ENCODE measurements at places on chromosomes 7 and 10.

DNA sequence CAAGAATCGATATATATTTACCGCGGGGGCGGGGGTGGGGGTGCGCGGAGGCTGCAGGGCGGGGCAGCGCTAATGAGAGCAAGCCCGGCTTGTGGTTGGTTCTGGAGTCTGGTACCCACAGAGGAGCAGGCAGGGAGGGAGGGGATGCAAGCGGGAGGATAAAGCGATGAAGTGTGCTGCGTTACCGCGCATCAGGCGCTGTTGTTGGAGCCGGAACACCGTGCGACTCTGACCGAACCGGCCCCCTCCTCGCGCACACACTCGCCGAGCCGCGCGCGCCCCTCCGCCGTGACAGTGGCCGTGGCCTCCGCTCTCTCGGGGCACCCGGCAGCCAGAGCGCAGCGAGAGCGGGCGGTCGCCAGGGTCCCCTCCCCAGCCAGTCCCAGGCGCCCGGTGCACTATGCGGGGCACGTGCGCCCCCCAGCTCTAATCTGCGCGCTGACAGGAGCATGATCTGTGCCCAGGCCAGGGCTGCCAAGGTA is at the start of gene HECW1:
HECW1 (plus strand) TSS at position 189 of the 482 bp plus-strand sequence. CDS start 131,259 bp downstream, outside the sequence.
- no peak for DNase-seq

GRCh38 chr7:100613412-100614175 is 1.3 kb downstream of the MOSPD3 start:
- no peak for DNase-seq

- DNase-seq: no peak
These were observed 80.9 kb downstream of the SORBS1 start for GRCh38 chr10:95480102-95480900.

DNA sequence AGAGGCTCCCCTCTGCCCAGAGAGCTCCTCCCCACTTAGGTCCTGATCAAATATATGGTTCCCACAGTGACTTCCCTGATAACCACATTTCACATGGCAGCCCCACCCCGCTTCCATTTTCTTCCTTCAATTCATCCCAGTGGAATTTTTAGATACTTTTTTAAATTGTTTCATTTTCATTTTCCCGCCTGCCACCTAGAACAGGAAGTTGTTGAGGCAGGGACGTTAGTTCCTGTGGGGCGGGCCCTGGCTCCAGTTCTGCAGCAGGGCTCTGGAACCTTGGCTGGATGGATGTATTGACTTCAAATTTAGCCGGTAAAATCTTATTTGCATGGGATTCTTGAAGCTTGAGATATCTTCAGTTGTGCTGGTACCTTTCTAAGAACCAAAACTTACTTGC is 226.6 kb downstream of the PAXIP1 start:
- no peak for DNase-seq

- no peak for DNase-seq
These were observed 198.1 kb upstream of the RNF32 start for GRCh38 chr7:156442516-156442915.

- DNase-seq: no peak
These were observed 56.2 kb downstream of the ARMC3 start for GRCh38 chr10:22984066-22984465.
